ENCODE measurements at places on chromosomes 3 and 15.

- peak; percentile 39 for DNase-seq
Measured at GRCh38 chr3:53026382-53027162, 19.3 kb downstream of the SFMBT1 start.

DNA sequence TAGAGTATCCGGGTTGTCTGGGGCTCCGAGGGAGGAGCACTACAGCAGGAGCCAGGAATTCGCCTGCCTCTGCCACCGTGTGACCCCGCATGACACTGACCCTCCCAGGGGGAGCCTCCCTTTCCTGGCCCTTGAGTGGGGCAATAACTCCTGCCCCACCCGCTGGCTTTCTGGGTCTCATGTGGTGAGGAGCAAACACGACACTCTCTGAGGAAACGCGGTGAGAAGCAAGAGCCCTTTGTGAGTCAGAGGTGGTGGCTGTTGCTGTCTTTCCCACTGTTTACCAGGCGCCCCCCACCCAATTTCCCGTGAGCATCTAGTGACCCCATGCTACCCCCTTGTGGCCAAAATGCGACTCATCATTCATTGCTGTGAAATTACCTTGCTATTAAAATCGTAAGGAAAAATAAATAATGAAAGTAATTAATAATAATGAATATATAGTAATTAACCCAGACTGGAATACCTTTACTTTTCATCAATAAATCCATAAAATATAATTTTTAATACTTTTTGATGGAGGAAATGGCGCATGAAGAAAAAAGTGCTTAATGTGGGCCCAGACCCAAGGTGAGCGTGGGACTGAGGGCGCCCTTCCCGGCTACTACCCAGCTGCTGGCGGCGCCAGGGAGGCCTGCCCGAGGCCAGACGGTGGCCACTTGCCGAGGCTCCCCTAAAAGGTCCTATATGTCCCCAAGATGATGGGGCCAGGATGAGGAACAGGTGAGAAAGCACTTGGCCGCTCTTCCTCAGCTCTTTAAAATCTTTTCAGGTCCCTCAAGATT lies 29.3 kb downstream of the CCNL1 start:
- peak; percentile 75 for DNase-seq

GRCh38 chr3:128226186-128226725 lies 73.0 kb downstream of the EEFSEC start:
- no peak for DNase-seq

DNA sequence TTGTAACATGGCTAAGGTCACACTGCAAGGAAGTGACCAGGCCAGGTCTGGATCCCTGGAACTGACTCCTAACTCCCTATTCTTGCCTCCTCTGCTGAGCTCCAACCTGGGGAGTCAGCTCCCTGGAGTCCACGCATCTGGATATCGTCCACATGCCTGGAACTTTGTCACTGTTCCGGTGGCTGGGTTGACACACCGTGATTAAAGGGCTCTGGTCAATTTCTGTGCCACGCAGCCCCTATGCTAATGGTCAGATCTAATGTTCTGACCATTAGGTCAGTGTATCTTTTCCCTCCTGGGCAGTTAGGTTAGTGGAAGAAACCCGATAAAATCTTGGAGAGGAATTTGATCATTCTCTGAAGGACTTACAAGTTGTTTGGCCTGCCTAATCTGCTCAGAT lies 1.6 kb upstream of the TPM1 start:
- DNase-seq, result no peak

DNA sequence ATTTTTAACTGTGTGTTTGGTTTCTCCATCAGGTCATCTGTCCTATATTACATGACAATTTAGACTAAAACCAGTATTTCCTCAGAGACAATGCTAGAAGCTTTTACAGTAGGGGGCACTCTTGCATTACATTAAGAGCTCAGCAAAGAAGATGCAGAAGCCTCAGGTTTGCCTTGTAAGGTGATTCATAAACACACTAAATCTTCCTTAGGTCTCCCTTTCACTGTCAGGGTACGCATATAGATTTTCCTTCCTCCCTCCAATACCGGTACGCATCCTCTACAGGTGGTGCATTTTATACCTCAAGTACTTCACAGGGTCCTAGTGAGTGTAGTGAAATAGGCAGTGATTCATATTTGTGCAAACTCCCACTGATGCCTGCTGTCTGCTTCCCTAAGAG lies 46.5 kb downstream of the CD86 start:
- no peak for DNase-seq

DNA sequence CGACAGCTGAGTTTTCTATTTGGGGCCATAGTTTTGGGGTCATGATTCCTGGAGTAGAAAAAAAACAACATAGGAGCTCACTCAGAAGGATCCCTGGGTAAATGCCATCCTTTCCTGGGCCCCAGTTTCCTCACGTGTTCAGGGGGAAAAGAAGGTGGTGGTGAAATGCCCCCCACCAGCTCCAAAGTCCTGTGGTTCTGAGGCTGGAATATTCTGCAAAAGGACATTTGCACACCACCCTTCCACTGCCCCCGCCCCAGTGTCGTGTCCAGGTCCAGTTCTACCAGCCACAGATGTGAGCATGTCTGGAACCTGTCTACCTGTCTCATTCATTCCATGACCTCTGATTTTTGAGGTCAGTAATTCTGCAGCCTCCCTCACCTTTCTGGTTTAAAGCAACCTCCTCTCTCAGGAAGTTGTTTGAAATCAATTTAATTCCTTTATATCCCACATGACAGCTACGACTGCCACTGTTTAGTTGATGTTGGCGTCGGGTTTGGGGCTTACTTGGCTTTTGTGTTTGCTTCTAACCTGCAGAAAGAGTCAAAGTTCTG lies 82.1 kb downstream of the SMAD3 start:
- DNase-seq, result no peak

DNA sequence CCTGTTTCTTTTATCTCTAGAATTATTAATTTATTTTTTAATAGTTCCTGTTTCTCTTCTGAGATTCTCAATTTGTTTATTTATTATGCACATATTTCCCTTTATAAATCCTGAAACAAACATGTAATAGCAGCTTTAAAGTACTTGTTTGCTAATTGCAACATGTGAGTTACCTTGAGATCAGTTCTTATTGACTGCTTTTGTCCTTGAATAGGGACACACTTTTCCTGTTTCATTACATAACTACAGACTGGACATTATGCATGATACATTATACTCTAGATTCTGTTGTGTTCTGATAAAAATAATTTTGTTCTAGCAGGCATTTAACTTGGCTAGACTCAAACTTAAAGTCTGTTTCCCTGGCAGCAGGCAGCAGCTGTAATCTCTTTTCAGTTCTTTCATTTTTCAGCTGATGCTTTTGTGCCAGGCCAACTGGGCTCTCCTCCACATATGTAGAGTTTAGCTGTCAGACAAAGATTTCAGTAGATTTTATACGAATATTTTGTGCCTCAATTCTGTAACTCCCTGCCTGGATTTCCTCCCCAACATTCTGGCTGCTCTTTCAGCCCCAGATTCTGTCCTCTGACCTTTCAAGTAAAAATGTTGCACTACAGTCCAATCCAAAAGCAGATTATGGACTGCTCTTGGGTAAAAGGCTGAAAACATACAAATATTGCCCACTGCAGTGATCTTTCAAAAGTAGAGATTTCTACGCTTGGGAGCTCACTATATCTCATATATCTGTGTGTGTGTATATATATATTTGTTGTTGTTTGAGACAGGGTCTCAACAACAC lies 41.9 kb downstream of the PCOLCE2 start:
- DNase-seq, result no peak

- no peak for DNase-seq
Measured at GRCh38 chr15:95162531-95162930, 931.2 kb downstream of the MCTP2 start.

DNA sequence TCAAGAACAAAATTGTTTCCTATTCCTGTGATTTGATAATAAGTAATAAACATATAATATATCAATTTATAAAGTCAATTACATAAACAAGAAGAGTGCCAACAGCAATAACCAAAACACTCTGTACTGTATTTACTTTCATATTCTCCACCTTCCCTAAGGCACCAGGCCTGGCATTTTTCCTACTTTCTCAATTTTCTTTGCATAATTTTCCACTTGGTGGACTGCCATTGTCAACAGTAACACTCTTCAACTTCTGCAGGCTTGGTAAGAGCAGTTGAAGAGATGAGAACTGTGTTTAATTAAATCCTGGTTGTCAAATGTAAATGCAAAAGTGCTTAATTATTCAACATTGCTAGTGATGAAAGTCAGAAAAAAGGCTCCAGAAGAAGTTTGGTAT lies 229.8 kb upstream of the PLSCR5 start:
- no peak for DNase-seq

GRCh38 chr15:92082006-92082843 lies 228.7 kb downstream of the SLCO3A1 start:
- peak; percentile 83 for DNase-seq

GRCh38 chr3:184334470-184335158 lies 2.8 kb upstream of the FAM131A start:
- no peak for DNase-seq

- DNase-seq, result no peak
Measured at GRCh38 chr3:111465081-111465670, 76.8 kb upstream of the CD96 start.

GRCh38 chr15:86765281-86765680 lies 685.6 kb downstream of the AGBL1 start:
- DNase-seq, result no peak

GRCh38 chr15:89067751-89068150 lies 20.5 kb upstream of the ABHD2 start:
- DNase-seq, result no peak

DNA sequence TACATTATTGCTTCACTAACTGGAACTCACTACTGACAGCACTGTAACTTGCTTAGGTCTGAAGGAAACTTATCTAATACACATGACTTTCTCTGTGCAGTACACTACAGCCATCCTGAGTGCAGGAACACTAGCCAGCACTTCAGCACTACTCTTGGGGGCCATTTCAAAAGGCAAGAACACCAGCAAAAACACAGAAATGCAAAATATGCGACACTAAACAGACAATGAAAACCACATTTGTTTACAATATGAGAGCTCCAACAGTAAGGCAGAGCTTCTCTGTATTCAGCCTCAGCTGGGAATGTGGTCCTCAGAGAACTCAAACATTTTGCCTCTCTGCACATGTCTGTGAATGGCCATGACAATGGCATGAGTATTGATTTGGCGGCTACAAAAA lies 109.6 kb downstream of the ARRDC4 start:
- DNase-seq, result no peak

GRCh38 chr15:91265416-91265940 lies 165.4 kb downstream of the SV2B start:
- DNase-seq, result no peak

DNA sequence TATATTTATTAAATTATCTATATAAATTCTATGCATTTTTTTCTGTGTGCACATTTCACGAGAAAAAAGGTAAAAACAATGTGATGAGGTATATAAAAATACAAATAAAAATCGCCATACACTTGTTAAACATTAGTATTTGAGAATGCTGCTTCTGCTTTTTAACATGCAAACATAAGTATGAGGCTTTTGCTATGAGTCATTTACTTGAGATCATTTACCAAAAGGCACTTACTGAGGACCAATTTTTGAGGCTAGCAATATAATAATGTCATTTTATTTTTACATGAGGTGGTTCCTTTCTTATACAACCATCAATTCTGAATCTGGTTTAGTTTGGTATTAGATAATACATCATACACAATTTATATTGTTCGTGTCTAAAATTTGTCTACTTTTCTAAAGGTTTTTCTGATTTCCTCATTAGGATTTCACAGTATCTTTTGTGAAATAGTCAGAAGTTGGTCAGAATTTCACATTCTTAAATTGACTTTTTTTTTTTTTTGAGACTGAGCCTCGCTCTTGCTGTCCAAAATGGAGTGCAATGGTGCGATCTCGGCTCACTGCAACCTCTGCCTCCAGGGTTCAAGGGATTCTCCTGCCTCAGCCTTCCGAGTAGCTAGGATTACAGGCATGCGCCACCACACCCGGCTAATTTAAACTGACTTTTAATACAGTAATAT lies 25.6 kb downstream of the DCUN1D1 start:
- DNase-seq, result no peak

GRCh38 chr15:99578809-99579208 lies 13.0 kb downstream of the MEF2A start:
- no peak for DNase-seq

GRCh38 chr3:137300703-137301102 lies 342.9 kb downstream of the IL20RB start:
- no peak for DNase-seq

DNA sequence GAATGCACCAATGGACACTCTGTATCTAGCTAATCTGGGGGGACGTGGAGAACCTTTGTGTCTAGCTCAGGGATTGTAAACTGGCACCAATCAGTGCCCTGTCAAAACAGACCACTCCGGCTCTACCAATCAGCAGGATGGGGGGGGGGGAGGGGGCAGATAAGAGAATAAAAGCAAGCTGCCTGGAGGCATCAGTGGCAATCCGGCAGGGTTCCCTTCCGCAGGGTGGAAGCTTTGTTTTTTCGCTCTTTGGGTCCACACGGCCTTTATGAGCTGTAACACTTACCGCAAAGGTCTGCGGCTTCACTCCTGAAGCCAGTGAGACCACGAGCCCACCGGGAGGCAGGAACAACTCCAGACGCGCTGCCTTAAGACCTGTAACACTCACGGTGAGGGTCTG lies 827.1 kb downstream of the PLOD2 start:
- no peak for DNase-seq

Data from WTC11 (cell line).